ENCODE measurements at places on chromosomes 6 and 20.

DNA sequence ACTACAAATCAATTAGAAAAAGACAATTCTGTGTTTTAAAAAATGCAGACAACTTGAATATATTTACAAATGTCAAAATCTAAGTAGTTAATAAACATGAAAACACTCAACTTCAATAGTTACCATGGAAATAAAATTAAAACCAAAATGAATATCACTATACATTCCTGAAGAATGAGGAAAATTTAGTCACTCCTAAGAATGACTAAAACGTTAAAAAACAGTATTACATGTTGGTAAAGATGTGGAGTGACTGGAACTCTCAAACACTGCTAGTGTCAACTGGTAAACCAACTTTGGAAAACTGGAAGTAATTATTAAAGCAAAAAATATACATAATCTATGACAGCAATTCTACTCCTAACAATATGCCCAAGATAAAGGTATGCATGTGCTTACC lies 36.3 kb downstream of the AHI1 start:
- no peak for DNase-seq

DNA sequence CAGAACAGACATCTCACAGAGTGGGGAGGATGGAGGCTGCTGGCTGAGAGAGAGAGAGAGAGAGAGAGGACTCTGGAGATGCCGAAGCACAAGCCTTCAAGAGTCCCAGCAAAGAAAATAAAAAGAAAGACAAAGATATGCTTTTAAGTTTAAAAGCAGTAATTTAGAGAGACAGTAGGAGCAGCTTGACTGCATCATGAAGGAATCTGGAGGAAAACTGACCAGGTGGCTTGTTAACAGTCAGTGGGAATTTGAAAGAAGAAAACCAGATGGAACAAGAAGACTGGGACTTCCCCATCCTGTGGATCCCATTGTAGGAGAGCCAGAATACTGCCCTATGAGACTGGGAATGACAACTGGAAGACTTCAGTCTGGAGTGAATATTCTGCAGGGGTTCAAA lies 46.3 kb upstream of the PLN start:
- DNase-seq = no peak

DNA sequence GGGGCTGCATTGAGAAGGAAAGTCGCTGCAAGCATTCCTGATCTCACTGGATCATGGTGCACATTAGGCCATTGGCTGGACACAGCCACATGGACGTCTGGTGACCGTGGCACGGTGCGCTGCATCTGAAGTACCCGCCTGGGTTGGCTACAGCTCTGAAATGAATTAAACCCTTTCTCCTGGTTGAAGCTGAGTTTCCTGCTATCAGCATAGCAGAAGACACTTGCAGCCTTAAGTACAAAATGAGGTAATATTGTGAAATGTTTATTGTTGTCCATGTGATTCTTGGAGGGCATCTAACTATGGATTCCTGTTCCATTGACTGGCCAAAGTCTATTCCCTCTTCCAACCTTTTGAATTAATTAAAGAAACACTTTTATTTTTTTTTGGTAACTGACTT lies 89.8 kb upstream of the ADTRP start:
- no peak for DNase-seq

DNA sequence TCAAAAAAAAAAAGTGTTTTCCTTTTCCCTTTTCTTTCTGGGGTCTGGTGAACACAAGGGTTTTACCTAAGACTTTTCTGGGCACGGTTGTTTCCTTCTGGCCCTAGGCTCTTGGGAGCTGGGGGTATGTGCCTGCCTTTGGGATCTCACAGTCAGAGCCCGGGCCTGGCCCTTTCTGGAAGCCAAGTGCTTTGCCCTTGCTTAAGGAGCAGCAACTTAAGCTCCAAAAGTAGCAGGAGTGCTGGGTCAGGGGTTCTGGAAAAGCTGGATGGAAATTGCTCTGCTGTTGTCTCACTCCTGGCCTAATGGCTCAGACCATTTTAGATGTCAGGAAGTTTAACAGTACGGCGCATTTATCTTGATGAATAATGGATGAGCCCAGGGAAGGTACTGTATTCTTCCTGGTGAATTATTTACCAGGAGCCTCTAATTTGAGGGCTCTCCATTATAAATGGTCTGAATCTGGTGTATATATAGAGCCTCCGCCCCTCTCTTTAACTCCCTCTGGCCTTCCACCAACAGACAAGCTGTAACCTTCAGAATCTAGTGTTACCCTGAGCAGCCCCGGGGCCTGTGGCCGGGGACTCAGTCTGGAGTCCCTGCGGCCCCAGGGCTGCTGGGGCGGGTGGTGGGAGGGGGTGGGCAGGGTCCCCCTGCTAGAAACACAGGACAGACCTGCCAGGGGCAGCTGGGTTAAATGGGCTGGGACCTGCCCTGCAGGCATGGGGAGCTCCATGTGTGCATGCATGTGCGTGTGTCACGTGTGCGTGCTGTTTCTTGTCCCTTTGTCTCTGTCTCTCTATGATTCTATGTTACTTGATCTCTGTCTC lies 37.5 kb downstream of the PTK7 start:
- DNase-seq = no peak

- DNase-seq = no peak
Measured at GRCh38 chr20:51127713-51128112, 104.8 kb upstream of the KCNG1 start.

GRCh38 chr6:156980515-156980914 lies 203.3 kb downstream of the ARID1B start:
- no peak for DNase-seq

GRCh38 chr6:35024551-35025054 lies 116.5 kb downstream of the TCP11 start:
- no peak for DNase-seq

DNA sequence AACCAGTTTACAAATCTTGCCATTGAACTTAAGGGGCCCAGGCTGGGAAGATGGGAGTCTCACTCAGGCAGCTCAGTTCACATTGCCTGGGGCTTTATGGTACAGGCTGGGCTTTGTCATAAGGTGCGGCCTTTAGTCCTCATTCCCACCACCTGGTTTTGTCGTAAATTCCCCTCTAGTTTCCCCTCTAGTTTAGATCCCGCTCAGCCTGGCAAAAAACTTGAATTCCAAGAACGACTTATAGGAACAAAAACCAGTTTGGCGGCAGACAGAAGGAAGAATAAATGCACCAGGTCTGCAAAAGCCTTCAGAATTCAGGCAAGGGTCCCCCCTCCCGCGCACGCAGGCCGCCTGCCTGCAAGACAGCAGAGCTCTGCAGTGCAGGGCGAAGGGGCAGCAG lies 4.1 kb downstream of the BMP7 start:
- DNase-seq = no peak

DNA sequence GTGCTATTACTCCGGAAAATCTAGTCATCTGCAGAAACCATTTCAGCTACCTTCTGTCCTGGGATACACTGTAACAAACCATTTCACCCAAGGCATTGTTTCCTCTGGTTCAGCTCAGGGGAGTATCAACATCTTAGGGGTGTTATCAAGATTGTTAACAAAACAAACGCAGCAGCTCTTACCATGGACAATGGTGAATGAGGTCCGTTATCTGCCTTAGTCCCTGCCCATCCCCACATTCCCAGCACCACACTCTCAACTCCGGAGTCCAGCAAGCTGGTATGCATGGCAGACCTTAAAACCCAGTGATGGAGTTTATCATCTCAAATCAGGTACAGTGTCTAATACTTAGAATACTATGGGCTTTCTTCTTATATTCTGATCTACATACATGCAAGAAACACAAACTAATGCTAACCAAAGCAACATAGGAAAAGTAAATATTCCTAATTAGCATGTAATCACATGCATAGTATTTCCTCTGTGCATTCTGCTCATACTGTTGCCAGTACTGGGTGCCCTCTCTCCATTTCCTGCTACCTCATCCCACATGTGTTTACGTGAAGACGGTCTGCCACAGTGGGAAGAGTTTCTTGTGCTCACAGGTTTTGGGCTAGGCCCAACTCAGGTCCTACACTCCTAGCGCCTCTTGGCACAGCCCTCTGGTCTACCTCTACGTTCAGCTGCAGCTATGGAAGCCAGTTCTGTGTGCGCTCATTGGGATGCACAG lies 123.9 kb downstream of the DTNBP1 start:
- no peak for DNase-seq

GRCh38 chr6:40937491-40937890 lies 101.5 kb downstream of the UNC5CL start:
- no peak for DNase-seq

DNA sequence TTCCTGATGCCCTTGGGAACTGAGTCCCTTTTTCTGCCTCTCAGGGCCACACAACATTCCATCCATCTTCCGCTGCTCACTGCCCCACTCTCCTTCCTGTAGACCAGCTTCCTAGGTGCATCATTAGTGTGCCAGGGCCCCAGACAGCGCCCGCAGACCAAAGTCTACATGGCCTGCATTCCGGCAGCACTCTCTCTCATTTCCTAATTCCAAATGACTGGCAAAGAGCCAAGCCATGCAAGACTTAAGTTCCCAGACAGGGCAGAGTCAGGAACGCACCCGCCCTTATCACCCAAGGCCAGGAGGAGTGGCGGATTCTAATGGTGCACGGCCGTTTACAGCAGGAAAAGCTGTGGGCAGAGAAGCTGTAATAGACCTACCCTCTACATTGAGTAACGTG lies 159.8 kb upstream of the ARID1B start:
- DNase-seq = no peak

Measured in CD4-positive, alpha-beta T cell treated with Interleukin-2 at 100 ng/mL for 4 hours (primary cell).